Activated CD8-positive, alpha-beta memory T cell treated with anti-CD3 and anti-CD28 coated beads for 1 hour (primary cell): ENCODE measurements at places on chromosomes 11 and 22.

DNA sequence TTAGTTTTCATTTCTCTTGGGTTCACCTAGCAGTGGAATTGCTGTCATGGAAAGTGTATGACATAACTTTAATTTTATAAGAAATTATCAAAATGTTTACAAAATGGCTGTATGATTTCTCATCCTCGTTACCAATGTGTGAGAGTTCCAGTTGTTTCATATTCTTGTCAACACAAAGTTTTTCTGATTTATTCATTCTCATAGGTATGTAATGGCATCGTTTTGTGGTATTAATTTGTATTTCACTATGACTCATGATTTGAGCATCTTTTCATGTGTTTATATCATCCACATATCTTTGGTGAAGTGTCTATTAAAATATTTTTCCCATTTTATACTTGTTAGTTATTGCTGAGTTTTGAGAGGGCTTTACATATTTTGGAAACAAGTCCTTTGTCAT, 5.5 kb downstream of the FAM111B start:
- no peak for DNase-seq

GRCh38 chr11:9688716-9689511, 25.0 kb downstream of the SWAP70 start:
- no peak for DNase-seq

- no peak for DNase-seq
These were observed 130.1 kb upstream of the SYN3 start for GRCh38 chr22:33188326-33188725.

DNA sequence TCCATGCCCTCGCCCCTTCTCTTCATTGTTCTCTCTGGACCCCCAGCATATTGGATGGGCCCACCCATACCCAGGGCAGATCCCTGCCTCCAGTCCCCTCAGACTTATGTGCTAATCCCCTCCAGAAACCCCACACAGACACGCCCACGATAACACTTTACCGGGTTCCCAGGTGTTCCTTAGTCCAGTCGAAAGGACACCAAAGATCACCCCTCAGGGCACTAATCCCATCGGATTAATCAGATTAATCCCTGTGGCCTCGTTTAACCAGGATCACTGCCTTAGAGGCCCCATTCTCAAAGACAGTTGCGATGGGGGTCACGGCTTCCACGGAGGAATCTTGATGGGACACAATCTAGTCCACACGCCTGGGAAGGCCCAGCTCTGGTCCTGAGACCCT, 80.8 kb downstream of the SHANK2 start:
- DNase-seq: no peak

DNA sequence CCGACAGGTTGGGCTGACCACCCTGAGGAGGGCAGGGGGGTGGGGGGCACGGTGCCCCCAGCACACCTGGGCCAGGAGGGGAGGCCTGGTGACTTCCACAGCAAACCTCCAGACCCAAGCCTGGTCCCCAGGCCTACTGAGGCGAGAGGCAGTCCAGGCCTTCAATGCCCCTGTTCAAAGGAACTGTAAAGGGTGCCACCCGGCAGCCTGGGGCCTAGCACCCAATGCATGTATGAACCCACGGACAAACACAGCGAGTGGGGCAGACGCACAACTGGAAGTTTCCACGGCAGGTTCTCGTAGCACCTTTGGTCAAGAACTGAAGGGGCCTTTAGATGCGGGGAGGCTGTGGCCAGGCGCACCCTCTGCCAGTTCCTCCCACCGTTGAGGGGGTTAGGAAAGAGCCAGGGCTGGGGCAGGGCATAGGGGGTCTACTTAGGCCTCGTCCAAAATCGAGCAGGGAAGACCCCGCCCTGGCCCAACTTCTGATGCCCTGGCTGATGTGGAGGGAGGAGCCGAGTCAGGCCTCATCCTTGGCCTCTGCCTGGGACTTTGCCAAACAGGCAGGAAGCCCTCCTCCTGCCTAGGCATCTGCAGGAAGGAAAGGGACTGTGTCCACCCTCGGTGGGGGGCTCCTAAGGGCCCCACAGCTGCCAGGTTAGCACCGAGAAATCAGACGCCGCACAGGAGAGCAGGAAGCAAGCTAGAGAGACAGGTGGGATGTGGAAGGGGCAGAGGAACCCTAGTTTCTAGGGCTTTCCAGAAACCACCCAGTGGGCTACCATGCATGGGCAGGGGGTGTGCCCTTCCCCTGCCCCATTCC, 6.6 kb downstream of the CBX6 start:
- DNase-seq: no peak

DNA sequence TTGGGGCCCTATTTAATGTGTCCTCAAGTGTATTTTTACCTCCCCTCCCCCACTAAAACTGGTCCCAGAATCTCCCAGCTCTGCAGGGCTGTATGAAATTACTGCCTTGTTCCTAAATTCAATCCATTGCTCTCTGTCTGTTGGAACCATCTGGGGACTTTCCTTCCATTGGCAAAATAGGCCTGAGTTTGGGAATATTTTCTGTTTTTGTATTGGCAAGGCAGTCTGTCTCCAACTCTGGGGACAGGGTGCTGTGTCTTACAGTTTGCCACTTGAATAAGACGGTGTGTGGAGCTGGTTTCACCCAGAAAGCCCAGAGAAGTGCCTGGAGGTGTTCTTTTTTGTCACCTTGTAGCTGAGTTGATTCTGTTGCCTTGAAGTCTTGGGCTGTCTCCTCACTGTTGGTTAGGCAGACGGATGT, 1.3 kb downstream of the PACS1 start:
- DNase-seq: no peak
